Caki2 (cell line): ENCODE measurements at places on chromosomes 16 and 17.

DNA sequence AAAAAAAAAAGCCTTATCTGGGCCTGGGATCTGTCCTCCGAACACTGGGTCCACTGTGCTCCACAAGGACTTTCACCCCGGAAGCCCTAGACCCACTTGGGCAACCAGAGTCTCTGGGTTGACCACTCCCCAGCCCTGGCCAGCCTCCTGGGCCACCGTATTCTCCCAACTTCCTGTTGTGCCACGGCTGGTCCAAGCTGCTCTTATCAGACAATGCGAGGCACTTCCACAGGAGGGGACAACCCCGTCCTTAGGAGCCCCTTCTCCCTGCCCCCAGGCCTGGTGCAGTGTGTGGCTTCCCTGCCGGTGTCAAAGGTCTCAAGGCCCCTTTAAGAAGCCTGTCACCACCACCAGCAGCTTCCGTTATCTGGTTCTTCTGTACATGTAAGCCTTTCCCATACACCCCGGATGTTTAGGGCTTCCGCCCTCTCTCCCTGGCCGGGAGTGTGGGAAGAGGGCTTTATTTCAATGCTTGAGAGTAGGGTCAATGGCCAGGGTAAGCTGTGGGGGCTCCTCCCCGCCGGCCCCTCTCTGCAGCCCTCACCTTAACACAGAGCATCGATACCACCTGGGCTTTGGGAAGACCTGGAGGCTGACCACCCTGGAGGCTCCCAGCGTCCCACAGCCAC is 313.0 kb downstream of the SEC14L1 start:
- no peak for DNase-seq

- DNase-seq, result no peak
Measured at GRCh38 chr16:31707743-31708335, 165.8 kb upstream of the ZNF267 start.

DNA sequence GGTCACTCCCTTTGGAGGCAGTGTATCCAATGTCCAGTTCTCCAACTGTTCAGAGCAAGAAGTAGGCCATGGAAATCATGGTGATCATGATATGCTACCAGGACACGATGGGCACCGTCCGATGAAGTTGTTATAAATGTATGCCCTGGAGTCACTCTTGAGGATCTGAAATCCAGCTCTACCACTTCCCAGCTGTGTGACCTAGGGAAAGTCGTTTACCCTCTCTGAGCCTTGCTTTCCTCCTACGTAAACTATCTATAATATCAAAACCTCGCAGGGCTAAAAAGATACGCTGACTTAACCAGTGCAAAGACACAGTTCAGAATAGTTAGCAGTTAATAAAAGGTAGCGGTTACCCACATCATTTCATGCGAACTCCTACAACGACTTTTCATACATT is 194.2 kb downstream of the XYLT1 start:
- no peak for DNase-seq

- peak; percentile 57 for DNase-seq
Measured at GRCh38 chr16:81478876-81479511, 34.4 kb downstream of the CMIP start.

DNA sequence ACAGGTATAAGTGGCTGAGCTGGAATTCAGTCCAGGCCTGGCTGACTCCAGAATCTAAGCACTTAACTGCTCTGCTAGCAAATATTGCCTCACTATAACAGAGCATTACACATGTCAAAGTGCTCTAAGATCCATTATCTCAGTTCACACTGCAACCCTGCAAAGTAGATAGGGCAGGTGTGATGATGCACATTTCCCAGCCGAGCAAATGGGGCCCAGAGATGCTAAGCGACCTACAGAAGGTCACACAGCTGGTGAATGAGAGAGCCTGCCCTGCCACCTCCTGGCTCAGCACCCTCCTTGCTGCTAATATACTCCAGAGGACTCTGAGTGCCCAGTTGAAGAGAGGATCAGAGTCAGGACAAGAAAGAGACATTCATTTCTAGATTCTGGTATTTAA is 73.6 kb upstream of the CCL1 start:
- no peak for DNase-seq

DNA sequence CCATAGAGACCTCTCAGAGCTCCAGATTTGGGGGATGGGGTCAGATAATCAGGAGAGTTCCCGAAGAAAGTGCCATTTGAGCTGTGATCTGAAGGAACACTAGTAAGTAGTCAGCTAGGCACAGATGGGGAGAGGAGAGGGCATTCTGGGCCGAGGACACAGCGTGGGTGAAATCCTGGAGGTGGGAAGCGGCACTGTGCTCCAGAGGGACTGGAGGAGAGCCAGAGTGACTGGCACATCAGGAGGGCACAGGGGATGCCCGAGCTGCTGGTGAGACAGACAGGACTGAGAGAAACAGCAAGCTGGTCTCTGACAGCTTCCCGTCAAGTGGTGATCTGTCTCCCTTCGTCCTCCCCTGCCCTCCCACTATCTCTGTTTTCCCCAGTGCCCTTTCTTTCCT is 40.6 kb downstream of the KNOP1 start:
- DNase-seq, result no peak

DNA sequence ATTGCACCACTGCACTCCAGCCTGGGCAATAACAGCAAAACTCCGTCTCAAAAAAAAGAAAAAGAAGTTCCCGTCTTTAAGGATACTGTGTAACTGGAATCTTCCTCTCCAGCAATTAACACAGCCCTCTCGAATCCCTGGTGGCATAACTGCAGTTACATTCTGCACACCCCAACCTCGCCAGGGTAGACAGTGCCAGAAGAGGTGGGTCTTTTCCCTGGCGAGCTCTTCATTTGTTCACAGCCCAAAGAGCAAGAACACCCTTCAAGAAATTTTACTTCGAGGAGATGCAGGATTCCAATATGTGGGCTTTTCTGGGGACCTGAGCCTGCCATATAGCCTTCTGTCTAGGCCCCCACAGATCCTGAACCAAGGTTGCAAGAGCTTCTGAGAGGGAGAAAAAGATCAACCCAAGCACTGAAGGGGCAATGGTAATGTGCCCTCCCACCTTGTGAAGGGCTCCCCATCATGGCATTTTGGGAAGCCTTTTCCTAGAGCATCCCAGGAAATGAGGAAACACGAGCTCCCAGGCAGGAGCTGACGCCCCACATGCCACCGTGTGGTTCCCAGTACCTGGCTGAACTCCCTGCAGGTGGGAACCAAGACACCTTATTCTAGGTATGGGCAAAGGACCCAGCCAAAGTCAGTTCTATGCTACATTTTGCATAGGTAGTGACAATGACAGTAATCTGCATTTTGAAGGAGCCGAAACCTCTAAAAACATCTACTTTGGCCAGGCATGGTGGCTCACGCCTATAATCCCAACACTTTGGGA is 26.9 kb downstream of the TK2 start:
- no peak for DNase-seq

DNA sequence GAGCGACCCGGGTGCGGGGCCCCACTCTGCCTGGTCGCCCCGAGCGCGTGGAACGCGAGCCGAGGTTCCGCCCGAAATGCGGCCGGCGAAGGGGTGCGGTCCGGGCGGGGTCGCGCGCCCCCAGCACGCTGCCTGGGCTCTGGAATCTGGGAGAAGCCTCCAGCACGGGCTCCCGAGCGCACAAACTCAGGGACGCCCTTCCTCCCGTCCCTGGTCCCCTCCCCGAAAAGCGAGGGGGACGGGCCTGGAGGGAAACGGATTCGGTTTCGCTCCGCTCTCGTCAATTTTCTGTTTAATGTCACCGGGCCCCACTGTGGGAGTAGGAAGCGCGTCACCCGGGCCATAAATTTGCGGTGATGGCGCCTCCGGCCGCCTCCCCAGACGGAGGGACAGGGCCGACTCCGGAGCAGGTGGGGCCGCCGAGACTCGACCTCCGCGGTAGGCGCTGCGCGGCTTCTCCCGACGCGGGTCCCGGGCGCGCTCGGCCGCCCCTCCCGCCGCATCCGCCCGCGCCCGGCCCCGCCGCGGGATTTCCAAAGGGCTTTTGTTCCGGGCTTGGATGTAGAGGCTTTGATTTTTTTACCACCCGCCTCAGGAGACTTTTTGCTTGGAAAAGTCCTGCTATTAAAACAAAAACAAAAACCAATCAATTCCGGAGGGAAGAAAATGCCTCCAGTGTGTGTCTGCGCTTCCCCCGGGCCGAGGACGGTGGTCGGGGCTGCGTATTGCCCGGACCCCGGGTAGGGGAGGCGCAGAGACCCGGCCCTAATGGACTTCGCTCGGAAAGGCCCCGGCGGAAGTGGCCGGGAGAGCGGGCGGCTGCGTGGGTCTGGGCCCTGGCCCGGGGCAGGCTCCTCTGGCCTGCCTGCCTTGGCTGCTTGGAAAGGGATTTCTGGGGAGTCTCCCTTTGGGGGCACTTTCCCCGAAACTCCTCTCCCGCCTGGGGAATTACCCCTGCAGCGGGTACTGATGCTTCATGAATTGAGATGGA is 7.9 kb upstream of the BAHCC1 start:
- DNase-seq, result no peak

DNA sequence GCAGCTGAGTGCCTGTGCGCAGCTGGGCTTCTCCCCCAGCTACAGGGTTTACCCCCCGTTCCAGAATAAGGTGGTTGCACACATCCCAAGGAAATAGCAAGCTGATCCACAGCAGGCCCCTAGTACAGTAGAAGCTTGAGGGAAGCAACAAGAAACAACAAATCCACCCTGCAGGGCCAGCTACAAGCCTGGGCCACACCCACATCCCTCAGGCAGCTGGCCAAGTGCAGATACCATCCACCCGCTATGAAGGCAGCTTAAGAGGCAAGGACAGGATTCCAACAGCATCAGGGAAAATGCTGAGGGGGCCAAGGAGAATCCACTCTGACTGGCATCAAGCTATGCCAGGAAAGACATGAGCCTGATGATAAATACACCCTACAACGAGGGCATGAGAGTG is 66.9 kb upstream of the RCVRN start:
- no peak for DNase-seq

- no peak for DNase-seq
Measured at GRCh38 chr16:83802135-83802534, 5.6 kb upstream of the HSBP1 start.

GRCh38 chr17:32489320-32490100 is 2.7 kb downstream of the CDK5R1 start:
- no peak for DNase-seq

DNA sequence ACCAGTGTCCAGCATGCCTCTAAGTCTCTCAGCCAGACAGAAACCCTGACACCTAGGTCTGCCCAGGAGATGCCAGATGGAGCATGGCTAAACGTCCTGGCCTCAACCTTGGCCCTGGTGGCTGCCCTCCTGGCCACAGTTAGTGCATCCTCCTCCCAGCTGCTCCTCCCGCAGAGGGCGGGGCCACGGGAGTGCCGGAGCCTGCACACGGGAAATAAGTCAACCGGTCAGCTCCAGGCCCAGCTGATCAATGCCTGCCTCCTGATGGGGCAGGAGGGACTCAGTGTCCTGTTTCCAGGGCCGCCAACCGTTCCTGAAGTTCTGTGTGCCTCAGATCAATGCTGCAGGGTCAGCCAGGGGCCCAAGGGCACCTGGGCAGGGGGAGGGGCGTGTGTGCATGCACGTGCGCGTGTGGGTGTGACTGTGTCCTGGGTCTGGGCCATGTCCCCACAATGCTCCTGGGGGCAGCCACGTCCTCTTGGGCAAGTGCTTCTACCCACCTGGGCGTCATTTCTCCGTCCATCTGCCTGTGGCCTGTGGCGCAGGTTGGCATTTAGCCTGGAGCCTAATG is 4.6 kb upstream of the KCNJ12 start:
- no peak for DNase-seq

- DNase-seq, result no peak
Measured at GRCh38 chr17:36877771-36878170, 59.5 kb upstream of the LHX1 start.

DNA sequence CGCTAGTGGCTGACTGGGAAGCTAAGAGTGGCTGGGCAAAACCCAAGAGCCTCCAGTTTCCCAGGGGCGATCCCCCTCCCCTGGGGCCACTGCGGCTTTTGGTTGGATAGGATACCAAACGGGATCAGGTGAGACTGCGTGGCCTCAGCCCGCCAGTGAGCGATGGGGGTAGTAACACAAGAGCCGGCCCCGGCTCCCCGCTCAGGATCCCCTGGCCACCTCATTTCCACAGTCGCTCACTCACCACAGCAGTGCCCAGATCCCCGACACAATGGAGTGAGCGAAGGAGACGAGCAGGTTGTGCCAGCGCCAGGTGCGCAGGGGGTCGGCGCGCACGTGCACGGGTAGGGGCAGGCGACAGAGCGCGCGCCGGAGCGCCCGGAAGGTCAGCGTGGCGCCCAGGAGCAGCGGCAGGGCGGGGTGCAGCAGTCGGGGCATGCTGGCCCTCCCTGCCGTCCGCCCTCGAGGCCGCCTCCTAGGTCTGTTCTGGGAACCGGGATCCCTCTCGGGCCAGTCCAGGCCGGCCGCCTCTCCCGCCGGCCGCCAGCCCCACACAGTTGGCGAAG is 290 bp downstream of the TLCD1 start:
- DNase-seq, result peak; percentile 81

GRCh38 chr17:39772415-39772814 is 34.7 kb downstream of the GRB7 start:
- no peak for DNase-seq

GRCh38 chr17:74134991-74135390 is 68.5 kb upstream of the RPL38 start:
- no peak for DNase-seq

DNA sequence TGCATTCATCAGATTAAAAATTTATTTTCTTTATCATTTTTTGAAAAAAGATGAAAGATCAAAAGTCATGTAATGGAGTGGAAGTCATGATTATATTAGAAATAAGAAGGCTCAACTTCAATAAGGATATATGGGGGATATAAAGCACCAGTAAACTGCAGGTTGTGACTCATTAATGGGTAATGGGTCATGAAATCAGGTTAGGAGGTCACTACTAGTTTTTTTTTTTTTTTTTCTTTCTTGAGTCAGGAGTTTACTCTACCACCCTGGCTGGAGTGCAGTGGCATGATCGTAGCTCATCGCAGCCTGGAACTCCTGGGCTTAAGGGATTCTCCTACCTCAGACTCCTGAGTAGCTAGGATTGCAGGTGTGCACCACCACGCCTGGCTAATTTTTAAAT is 14.3 kb downstream of the EFCAB13 start:
- peak; percentile 66 for DNase-seq

GRCh38 chr17:17491546-17491988 is 4.6 kb downstream of the RASD1 start:
- no peak for DNase-seq

DNA sequence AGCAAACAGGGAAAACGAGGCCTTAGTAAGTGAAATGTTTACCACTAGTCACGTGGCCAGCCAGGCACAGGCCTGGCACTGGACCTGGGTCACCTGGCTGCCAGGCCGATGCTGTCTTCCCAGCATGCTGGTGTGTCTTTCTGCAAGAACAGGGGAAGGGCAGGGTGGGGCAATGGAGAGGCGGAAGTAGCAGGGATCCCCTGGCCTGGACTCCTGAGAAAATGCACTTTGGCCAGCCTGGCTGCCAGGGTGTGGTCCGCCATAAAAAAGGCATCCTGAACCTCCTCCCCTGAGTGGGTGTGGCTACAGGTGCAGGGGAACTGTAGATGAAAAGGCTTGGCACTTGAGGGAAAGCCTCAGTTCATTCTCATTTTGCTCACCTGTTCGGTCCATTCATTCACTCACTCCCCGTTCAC is 1.0 kb upstream of the ANKRD40CL start:
- no peak for DNase-seq

- peak; percentile 41 for DNase-seq
Measured at GRCh38 chr17:55584055-55584685, 72.9 kb upstream of the SMIM36 start.

GRCh38 chr17:46184696-46185095 is 8.5 kb downstream of the KANSL1 start:
- DNase-seq, result no peak

GRCh38 chr17:47729476-47729875 is 3.6 kb upstream of the TBX21 start:
- DNase-seq, result no peak
